ENCODE measurements at places on chromosomes 5 and 9. TPM values are rescaled to one million over a fixed set of nuclear protein-coding genes. Genes with fewer than 3 reads are reported as not detected.

SH3RF2 gene
- 4.3 TPM for total RNA-seq

PCDHA1 gene
- total RNA-seq = not detected

LHX3 gene
- not detected for total RNA-seq

ORM2 gene
- total RNA-seq = not detected

CER1 gene
- total RNA-seq = not detected

CDC26 gene
- total RNA-seq = 45.0 TPM

Measured in endothelial cell of coronary artery (primary cell).